Hippocampal formation (tissue), 2 donors: ENCODE measurements at places on chromosomes 7 and 10.

- no peak for DNase-seq
These were observed 1.8 kb downstream of the PON3 start for GRCh38 chr7:95394370-95394769.

DNA sequence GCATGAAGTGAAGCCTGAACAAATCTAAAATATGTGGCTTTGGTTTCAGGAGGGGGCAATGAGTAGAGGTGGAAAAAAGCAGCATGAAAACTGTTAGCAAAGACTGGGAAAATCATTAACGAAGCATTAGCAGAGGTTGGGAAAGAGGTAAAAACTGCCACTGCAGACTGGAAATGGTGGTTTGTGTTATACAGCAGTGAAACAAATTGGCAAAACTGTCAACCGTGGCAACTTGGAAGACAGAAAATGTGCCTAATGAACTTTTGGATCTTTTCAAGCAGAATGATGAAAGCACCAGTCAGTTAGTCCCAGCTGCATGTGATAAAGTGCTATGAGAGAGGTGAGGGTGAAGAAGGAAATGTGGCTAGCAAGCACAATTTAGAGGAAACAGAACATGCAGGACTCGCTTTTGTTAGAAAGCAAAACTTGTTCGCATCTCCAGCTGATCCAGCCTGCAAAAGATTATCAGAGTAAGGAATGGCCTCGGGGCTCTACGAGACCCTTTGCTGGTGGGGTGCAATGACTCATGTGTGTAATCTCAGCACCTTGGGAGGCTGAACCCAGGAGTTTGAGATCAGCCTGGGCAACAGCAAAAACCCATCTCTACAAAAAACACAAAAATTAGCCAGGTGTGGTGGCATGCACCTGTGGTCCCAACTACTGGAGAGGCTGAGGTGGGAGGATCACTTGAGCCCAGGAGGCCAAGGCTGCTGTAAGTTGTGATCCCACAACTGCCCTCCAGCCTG lies 45.7 kb downstream of the SKIDA1 start:
- DNase-seq = no peak

GRCh38 chr7:1608318-1608717 lies 38.5 kb upstream of the PSMG3 start:
- DNase-seq = no peak

- no peak for DNase-seq
These were observed 11.8 kb downstream of the TFEC start for GRCh38 chr7:116018731-116019130.

DNA sequence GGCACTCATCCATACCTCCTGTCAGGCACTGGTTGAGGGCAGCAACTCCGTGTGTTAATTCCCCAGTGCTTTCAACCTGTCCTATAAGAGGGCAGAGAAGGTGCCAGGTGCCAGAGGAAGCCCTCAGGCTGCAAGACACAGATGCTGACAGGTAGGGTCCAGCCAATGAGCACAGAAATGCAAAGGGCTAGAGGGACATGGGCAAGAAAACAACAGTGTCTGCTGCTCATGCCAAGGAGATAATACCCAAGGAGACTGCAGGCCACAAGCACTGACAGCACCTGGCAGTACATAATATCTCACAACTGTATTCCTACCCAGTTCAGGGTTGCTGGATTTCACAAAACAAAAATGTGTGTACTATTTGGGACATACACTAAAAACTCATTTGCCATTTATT lies 38.4 kb upstream of the TM9SF3 start:
- no peak for DNase-seq

DNA sequence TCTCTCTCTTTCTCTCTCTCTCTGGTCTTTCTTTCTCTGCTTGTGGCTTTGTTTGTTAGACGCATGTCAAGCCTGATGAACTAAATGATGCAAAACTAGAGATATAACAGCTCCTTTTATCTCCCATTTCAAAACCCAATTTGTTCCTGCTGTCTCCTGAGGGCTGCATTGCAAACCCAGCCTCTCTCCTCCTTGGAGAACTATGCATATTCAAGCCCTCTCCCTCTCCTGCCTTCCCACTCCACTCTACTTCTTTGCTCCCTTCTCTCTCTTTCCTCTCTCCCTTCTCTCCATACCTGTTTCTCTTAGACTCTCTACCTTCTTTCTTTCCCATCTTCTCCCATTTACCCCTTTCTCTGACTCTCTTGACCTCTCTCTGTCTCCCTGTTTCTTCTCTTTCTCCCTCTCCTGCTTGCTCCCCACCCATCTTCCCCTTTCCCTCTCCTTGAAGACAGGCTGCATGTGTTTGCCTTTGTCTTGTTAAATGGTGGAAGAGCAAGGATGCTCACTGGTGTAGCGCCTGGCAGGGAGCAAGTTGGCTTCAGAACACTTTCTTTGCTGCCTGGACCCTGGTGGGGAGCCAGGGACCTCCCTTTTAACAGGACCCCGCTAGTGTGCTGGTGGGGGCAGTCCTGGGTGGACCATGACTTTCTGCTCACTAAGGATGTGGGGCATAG lies 142.9 kb downstream of the CDH23 start:
- DNase-seq = no peak

GRCh38 chr10:60086862-60087261 lies 180.5 kb upstream of the CCDC6 start:
- no peak for DNase-seq

DNA sequence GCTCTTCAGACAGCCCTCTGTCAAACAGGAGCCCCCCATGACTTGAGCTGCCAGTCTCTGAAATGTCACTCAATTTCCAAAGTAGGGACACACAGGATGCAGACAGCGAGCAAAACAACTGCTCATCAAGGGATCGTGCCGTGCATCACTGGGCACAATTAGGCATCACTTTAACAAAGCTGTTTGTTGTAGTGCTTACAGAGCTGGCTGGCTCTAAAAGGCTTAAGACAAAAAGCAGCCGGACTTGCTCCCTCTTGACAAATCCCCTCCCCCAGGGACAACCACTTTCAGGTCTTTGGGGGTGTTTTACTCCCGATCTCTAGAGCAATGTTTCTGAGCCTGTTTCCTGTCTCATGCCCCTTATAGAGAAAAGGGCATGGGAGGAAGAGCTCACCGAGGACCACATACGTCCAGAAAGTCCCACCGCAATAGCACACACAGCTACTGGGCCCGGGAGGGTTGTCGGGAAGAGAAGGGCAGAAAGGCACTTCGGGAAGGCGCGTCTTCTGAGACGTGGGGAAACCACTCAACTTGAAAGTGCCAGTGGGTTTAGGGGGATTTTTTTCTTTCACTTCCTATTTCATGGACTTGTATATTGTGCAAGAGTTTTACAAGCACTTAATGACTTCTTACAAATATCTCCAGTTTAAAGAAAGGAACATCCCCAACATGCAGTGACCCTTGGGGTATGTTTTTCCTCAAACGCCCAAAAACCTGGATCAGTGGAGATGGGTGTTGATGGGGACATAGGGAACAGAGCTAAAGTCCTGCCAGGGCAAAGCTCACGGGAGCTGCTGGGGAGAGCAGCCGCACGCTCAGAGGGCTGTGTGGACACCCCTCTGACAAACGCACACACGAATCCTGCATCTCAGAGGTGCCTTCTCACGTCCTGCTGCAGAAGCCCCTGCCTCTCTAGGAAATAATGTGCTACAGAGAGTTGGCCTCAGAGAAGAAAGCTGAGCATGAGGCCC lies 27.1 kb downstream of the LRRC20 start:
- DNase-seq = no peak

GRCh38 chr7:78673272-78673671 lies 780.2 kb downstream of the MAGI2 start:
- DNase-seq = no peak

GRCh38 chr7:88102675-88103074 lies 117.2 kb downstream of the SRI start:
- DNase-seq = no peak

GRCh38 chr7:55065079-55065478 lies 46.3 kb downstream of the EGFR start:
- DNase-seq = no peak

- no peak for DNase-seq
These were observed 21.4 kb upstream of the MICALL2 start for GRCh38 chr7:1480670-1481069.

GRCh38 chr7:31957090-31957720 lies 113.0 kb downstream of the PDE1C start:
- DNase-seq = no peak

GRCh38 chr10:113600569-113600968 lies 47.7 kb downstream of the HABP2 start:
- no peak for DNase-seq

DNA sequence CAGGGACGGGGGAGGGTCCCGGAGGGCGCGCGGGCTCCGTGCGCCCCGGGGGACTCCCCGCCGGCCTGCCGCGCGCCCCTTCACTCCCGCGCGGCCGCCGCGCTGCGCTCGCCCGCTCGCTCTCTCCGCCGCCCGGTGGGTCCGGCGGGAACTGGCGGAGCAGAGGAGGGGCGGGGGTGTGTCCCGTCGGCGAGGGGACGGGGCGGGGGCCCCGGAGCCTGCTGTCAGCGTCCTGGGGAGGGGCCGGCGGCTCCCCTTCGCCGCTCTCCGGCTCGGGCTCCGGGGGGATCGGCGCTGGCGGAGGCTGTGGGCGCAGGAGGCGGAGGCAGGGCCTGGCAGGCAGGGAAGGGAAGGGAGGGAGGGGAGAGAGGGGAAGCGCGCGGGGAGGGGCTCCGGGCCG lies at the start of gene SH3PXD2A:
SH3PXD2A (minus strand) TSS at position 153 of the 400 bp plus-strand sequence. CDS start 310 bp downstream, outside the sequence.
- peak; percentile 51 for DNase-seq
